IMR-90 (cell line): ENCODE measurements at places on chromosomes 13 and 19.

DNA sequence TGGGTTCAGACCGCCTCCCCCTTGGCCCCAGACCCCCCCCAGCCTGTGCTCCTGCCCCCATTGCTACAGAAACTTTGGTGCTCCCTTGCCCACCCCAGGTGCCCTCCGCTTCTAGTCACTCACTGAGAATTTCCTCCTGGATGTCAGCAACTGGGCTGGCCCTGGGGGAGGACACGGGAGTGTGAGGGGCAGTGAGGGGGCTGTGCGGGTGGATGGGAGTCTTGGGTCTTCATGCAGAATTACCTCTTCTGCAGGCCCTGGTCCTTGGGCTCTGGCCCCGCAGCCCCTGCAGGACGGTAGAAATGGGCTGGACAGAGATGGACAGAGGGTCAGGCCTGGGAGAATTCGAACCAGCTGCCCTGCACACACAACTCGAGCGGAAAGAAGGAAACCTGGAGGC lies 4.8 kb downstream of the LILRB5 start:
- no peaks in the 10 kb centered on the region for H3K36me3 ChIP-seq
- H3K4me3 ChIP-seq = no peak overlapping the region
- no peak overlapping the region for H3K27ac ChIP-seq

GRCh38 chr19:23802290-23802689 lies 43.6 kb upstream of the ZNF681 start:
- no peaks in the 10 kb centered on the region for H3K4me1 ChIP-seq
- DNase-seq = no peak
- no peak overlapping the region for H3K27ac ChIP-seq
- H3K36me3 ChIP-seq = no peaks in the 10 kb centered on the region
- no peaks in the 10 kb centered on the region for H3K27me3 ChIP-seq

GRCh38 chr19:52391135-52391534 lies 6.5 kb upstream of the ZNF528 start:
- H3K27ac ChIP-seq = no peak overlapping the region
- DNase-seq = no peak
- no peaks in the 10 kb centered on the region for H3K4me1 ChIP-seq
- H3K36me3 ChIP-seq = peaks cover 20% of the 10 kb centered on the region
- H3K4me3 ChIP-seq = no peak overlapping the region

DNA sequence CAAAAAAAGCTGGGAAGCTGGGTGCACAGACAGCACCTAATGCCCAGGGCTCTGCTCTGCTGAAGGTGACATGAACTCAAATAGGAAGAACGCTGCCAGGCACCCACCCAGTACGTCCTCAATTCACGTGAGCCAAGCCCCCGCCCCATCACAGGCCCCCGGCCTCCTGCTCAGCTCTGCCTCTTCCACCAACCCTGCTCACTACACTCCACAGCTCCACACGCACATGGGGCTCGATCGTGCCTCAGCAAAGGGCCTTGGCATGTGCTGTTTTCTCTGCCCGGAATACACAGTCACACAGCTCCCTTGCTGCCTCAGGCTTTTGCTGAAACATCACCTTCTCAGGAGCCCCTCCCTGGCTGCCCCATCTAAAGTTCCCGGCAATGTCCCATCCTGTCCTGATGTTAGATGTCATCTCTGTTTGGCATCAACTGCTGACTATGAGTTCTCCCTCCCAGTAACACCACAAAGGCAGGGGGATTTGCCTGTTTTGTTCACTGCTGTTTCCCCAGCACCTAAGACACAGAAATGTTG lies 2.3 kb downstream of the ATP13A1 start:
- H3K36me3 ChIP-seq = peaks cover 35% of the 10 kb centered on the region
- no peaks in the 10 kb centered on the region for H3K27me3 ChIP-seq
- no peak overlapping the region for H3K4me3 ChIP-seq
- H3K27ac ChIP-seq = no peak overlapping the region
- peaks cover 7% of the 10 kb centered on the region; the same call in 1 of the 2 replicates for H3K4me1 ChIP-seq

DNA sequence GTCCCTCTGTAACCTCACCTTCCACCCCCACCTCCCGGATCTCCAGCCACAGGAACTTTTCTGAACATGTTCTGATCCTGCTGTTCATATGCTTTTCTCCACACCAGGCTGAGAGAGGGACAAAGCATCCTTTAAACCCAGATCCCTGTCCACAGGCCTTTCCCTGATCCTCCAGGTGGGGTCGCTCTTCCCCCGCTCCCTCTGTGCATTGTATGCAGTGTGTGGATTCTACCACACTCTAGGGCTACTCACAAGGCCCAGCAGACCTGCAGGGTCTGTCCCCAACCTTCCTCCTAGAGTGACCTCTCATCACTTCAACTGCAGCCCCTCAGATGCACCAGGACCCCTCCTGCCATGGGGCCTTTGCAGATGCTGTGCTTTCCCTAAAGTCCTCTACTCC lies 1200.6 kb downstream of the UQCRFS1 start:
- H3K36me3 ChIP-seq = no peaks in the 10 kb centered on the region
- H3K4me3 ChIP-seq = no peak overlapping the region
- DNase-seq = no peak
- no peak overlapping the region for H3K27ac ChIP-seq
- no peaks in the 10 kb centered on the region for H3K4me1 ChIP-seq
- H3K27me3 ChIP-seq = no peaks in the 10 kb centered on the region

DNA sequence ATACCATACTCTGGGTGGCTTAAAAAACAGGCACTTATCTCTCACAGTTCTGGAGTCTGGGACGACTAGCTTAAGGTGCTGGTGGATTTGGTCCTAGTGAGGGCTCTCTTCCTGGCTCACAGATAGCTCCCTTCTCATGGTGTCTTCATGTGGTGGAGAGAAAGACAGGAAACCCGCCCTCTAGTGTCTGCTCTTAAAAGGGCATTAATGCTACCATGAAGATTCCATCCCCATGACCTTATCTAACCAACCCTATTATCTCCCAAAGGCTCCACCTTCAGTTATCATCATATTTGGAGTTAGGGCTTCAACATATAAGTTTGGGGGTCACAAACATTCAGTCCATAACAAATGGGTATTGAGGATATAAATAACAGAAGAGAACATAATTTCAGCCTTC lies 139.4 kb downstream of the HS6ST3 start:
- no peaks in the 10 kb centered on the region for H3K4me1 ChIP-seq
- H3K27ac ChIP-seq = no peak overlapping the region
- no peaks in the 10 kb centered on the region for H3K36me3 ChIP-seq
- no peak overlapping the region for H3K4me3 ChIP-seq

DNA sequence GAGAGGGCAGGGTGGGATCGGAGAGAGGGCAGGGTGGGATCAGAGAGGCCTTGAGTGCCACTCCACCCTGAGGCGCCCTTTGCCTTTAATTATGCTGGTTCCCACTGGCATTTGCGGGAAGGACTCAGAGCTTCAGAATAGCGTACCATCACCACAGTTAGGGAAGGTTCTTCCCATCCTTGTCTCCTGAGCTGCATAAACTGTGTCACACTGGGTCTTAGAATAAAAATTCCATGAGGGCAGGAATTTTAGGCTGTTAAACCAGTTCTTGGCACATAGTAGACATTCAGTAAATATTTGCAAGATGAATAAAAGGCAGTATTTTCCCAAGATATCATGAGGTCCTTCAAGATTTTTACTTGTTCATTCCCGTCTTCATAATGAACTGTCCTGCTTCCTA lies 24.4 kb downstream of the PPP2R1A start:
- no peaks in the 10 kb centered on the region for H3K4me1 ChIP-seq
- peaks cover 86% of the 10 kb centered on the region for H3K36me3 ChIP-seq
- H3K4me3 ChIP-seq = no peak overlapping the region
- H3K27me3 ChIP-seq = no peaks in the 10 kb centered on the region
- H3K27ac ChIP-seq = no peak overlapping the region

DNA sequence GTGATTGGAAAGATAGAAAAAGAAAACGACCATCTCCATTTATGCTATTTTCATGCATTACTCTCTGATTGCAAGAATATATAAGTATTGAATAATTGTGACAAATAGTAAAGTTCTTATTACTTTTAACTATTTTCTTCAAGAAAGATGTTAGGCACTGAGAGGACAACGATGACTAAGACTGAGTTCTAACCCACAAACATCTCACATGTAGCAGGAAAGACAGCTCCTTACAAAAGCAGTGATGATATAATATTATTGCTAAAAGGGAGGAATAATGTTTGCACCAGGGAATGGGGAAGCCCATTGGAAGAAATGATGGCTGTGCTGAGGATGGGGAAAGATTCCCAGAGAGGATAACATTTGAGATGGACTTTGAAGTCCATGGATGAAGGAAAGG lies 22.6 kb downstream of the RXFP2 start:
- no peaks in the 10 kb centered on the region for H3K27me3 ChIP-seq
- peak; percentile 71 for DNase-seq
- peaks cover 3% of the 10 kb centered on the region; the same call in 1 of the 2 replicates for H3K4me1 ChIP-seq
- H3K4me3 ChIP-seq = no peak overlapping the region

- H3K27ac ChIP-seq = no peak overlapping the region
- no peaks in the 10 kb centered on the region for H3K27me3 ChIP-seq
- H3K36me3 ChIP-seq = no peaks in the 10 kb centered on the region
- peak; percentile 78 for DNase-seq
- H3K4me1 ChIP-seq = no peaks in the 10 kb centered on the region
These were observed 1629.4 kb downstream of the PCDH9 start for GRCh38 chr13:65600702-65601101.

- H3K36me3 ChIP-seq = no peaks in the 10 kb centered on the region
- DNase-seq = no peak
- H3K4me1 ChIP-seq = no peaks in the 10 kb centered on the region
- H3K4me3 ChIP-seq = no peak overlapping the region
- peaks cover 5% of the 10 kb centered on the region; the same call in 1 of the 2 replicates for H3K27me3 ChIP-seq
These were observed 10.1 kb downstream of the ATCAY start for GRCh38 chr19:3890591-3890990.

DNA sequence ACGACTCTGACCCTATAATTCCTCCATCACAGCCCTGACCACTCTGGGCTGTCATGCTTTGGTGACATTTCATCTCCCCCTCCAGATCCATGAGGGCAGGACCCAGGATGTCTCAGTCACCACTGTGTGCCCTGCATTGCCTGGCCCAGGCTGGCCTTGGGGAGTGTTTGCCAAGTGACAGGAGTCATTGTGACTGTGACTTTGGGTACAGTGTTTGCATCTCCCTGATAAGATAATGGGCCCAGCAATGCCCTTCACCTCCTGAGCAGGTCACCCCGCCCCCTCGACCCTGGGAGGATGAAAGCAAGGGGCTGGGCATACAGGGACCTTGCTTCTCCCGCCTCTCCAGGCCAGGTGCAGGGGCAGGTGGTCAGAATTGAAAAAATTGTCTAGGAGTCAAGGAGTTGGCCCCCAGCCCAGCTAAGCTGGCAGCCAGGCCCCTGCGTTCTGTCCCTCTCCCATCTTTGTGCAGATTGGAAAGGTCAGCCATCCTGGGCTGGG lies 5.9 kb upstream of the ATP4A start:
- no peaks in the 10 kb centered on the region for H3K4me1 ChIP-seq
- no peak for DNase-seq
- peaks cover 9% of the 10 kb centered on the region for H3K27me3 ChIP-seq
- no peak overlapping the region for H3K27ac ChIP-seq

- no peaks in the 10 kb centered on the region for H3K4me1 ChIP-seq
- H3K27me3 ChIP-seq = no peaks in the 10 kb centered on the region
- H3K36me3 ChIP-seq = no peaks in the 10 kb centered on the region
- H3K27ac ChIP-seq = no peak overlapping the region
- no peak overlapping the region for H3K4me3 ChIP-seq
- no peak for DNase-seq
These were observed 289.9 kb downstream of the DACH1 start for GRCh38 chr13:71577127-71577526.

DNA sequence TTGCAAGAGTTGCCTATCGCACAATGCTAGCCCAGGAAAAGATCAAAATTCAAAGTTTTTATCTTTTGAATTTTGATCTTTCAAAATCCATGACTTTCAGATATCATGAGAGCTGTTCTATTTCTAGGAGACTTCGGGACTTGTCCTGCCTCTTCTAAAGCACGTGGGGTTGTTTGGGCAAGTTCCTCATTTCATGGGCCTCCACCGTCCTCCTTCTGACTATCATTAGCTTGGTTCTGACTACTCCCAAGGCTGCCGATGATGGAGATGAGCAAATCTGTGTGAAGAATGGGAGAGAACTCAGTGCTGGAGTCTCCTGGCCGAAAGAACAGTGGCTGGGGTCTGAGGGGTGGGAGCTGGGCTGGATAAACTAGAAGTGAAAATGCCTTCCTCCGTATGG lies 86.5 kb downstream of the COL4A1 start:
- no peak overlapping the region for H3K4me3 ChIP-seq
- no peak for DNase-seq
- H3K4me1 ChIP-seq = peaks cover 24% of the 10 kb centered on the region
- peaks cover 5% of the 10 kb centered on the region for H3K36me3 ChIP-seq
- H3K27ac ChIP-seq = peak overlapping the region; percentile 30; the same call in 1 of the 2 replicates
- H3K27me3 ChIP-seq = no peaks in the 10 kb centered on the region

GRCh38 chr19:17248011-17248776 lies 2.5 kb upstream of the NR2F6 start:
- DNase-seq = no peak
- H3K27me3 ChIP-seq = no peaks in the 10 kb centered on the region
- H3K4me3 ChIP-seq = no peak overlapping the region

GRCh38 chr13:40172878-40173277 lies 493.6 kb downstream of the FOXO1 start:
- no peak for DNase-seq
- H3K27ac ChIP-seq = no peak overlapping the region
- H3K4me3 ChIP-seq = no peak overlapping the region
- H3K27me3 ChIP-seq = no peaks in the 10 kb centered on the region
